IMR-90 (cell line): ENCODE measurements at places on chromosomes 6 and 20. TPM values are rescaled to one million over a fixed set of nuclear protein-coding genes. Genes with fewer than 3 reads are reported as not detected.

KHDRBS2 gene
- not detected in 2 replicates for total RNA-seq

GRCh38 chr6:21284706-21285105, 308.8 kb upstream of the SOX4 start:
- H3K27ac ChIP-seq: no peak overlapping the region
- H3K27me3 ChIP-seq: no peaks in the 10 kb centered on the region
- H3K4me3 ChIP-seq: no peak overlapping the region

DNA sequence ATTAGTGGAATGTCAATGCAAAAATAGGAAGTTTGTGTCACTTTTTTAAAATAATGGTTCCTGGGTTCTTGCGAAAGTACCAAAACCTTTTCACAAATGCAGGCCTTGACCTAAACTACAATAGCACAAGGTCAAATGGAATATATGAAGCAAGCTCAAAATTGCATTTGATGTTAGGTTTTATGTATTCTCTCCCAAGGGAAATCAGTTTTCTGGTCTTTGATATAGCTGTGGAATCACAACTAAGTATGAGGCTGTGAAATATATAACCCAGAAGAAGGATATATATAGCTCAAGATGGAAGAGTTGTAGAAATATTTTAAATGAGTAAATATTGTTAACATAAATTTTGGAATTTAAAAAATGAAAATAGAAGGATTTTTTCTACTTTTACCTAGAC, 327.3 kb downstream of the RIMS1 start:
- no peaks in the 10 kb centered on the region for H3K4me1 ChIP-seq
- H3K27ac ChIP-seq: no peak overlapping the region
- no peak overlapping the region for H3K4me3 ChIP-seq
- H3K27me3 ChIP-seq: no peaks in the 10 kb centered on the region
- H3K36me3 ChIP-seq: no peaks in the 10 kb centered on the region

GRCh38 chr20:25117990-25118389, 36.0 kb upstream of the VSX1 start:
- no peak for DNase-seq
- H3K4me1 ChIP-seq: no peaks in the 10 kb centered on the region
- peaks cover 24% of the 10 kb centered on the region for H3K27me3 ChIP-seq
- no peak overlapping the region for H3K4me3 ChIP-seq

- H3K36me3 ChIP-seq: no peaks in the 10 kb centered on the region
- no peaks in the 10 kb centered on the region for H3K27me3 ChIP-seq
- peaks cover 5% of the 10 kb centered on the region; the same call in 1 of the 2 replicates for H3K4me1 ChIP-seq
- H3K27ac ChIP-seq: no peak overlapping the region
Observed at GRCh38 chr20:51311636-51312479, 230.7 kb downstream of the NFATC2 start.

- H3K4me1 ChIP-seq: no peaks in the 10 kb centered on the region
- no peak overlapping the region for H3K27ac ChIP-seq
- DNase-seq: peak; percentile 51
- H3K27me3 ChIP-seq: no peaks in the 10 kb centered on the region
- H3K36me3 ChIP-seq: no peaks in the 10 kb centered on the region
Observed at GRCh38 chr6:35945650-35946025, 24.7 kb upstream of the SRPK1 start.

DNA sequence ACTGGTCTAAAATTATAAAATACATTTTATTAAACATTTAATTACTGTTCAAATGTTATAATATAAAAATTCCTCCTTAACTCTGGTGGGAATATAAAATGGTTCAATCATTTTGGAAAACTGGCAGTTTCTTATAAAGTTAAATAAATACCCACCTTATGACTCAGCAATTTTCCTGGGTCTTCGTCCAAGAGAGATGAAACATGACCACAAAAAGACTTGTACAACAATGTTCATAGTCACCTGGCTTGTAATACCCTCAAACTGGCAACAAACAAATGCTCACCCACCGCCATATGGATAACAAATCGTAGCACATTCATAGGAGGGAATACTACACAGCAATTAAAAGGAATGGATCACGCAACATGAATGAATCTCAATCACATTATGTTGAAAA, 66.0 kb upstream of the RIN2 start:
- DNase-seq: peak; percentile 62
- no peak overlapping the region for H3K27ac ChIP-seq
- H3K27me3 ChIP-seq: no peaks in the 10 kb centered on the region
- H3K4me1 ChIP-seq: peaks cover 4% of the 10 kb centered on the region; the same call in 1 of the 2 replicates
- no peak overlapping the region for H3K4me3 ChIP-seq
- H3K36me3 ChIP-seq: no peaks in the 10 kb centered on the region

- H3K36me3 ChIP-seq: no peaks in the 10 kb centered on the region
- H3K4me1 ChIP-seq: no peaks in the 10 kb centered on the region
- H3K4me3 ChIP-seq: no peak overlapping the region
- H3K27ac ChIP-seq: no peak overlapping the region
Observed at GRCh38 chr20:44415833-44416715, 59.6 kb upstream of the TTPAL start.

GRCh38 chr20:41358717-41359116, 7.9 kb downstream of the EMILIN3 start:
- no peak overlapping the region for H3K4me3 ChIP-seq
- H3K4me1 ChIP-seq: no peaks in the 10 kb centered on the region
- H3K36me3 ChIP-seq: no peaks in the 10 kb centered on the region
- no peak for DNase-seq

GRCh38 chr20:46230801-46231282, 77.5 kb downstream of the CDH22 start:
- H3K4me3 ChIP-seq: no peak overlapping the region
- no peaks in the 10 kb centered on the region for H3K36me3 ChIP-seq
- no peak overlapping the region for H3K27ac ChIP-seq
- peaks cover 1% of the 10 kb centered on the region; the same call in 1 of the 2 replicates for H3K27me3 ChIP-seq
- DNase-seq: peak; percentile 24
